ENCODE measurements at places on chromosomes 4 and X.

DNA sequence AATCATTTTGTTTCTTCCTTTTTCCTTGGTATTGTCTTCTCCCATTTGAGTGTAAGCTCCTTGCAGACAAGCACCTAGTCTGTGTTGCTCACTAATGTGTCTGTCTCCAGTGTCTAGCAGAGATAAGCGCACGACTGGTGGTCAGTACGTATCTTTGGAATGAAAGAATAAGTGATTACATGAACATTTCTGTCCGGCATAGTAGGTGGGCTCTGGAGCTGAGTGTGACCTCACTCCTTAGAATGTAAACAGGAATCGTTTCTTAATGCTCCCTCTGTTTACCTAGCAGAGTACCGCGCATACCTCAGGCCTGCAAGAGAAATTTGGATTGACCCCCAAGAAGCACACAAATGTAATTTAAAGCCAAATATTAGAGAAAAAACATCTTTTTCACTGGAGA is 235.4 kb downstream of the MAML3 start:
- no peak for DNase-seq

- DNase-seq, result no peak
These were observed 155.5 kb downstream of the SLC7A11 start for GRCh38 chr4:138086611-138087041.

DNA sequence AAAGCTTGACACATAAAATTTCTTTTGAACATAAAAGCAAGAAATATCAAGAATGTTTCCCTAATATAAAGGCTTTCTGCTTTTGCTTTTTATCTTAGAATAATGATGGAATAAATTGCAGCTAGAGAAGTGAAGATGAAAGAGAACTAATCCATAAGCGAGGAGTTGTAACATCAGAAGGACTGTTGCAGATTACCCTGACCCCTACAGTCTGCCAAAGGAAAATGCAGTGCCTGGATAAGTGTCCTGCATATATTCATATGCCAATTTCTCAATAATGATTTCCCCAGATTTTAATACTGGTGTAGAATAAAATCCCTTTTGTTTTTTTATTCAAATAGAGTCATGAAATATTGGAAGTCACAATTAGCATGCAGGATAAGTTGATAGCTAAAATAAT is 115.9 kb downstream of the MAGEC2 start:
- DNase-seq, result no peak

- DNase-seq, result no peak
These were observed 39.5 kb upstream of the TAPT1 start for GRCh38 chr4:16265820-16266219.

- no peak for DNase-seq
These were observed 74.0 kb downstream of the GALNT7 start for GRCh38 chr4:173242466-173243250.

DNA sequence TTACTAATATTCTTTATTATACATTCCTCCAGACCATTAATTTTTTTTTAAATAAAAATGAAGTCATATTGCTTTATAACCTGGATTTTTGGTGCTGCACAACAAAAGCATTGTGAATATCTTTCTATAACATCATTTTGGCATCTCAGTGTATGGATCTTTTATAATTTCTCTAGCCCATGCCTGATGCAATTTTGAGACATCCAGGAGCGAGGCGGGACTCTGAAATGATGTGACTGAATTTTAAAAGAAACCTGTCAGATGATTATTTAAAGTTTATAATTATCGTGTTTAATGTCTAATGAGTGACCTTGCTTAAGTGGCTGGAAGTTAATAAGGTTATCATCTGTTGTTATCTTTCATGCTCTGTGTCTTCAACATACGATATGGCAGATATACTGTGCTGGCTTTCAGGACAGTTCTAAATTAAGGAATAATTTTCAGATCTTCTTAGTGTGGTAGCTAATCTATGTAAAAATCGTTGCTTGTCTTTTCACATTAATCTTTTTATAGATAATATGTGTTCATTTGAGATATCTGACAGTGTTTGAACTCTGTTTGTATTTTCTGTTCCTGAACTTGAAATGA is 58.8 kb downstream of the KIT start:
- DNase-seq, result no peak

DNA sequence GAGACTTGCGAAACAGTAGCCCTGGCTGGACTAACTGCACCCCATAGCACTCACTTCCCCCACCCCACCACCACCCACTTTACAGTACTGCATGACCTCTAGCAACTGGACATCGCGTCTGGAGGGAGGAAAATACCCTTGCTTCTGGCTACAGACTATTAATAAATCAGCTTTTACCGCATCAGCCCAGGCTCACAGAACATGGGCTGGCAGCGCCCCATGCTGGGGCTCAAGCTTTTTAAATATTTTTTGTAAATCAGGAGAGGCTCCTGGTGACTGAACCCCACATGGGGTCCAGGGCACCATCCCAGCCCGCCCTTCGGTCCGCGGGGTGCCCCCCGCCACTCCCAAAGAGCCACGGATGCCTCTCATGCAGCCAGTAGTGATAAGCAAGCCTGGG is 2.7 kb downstream of the HS6ST2 start:
- DNase-seq, result no peak

GRCh38 chrX:66039944-66040343 is at the start of gene VSIG4:
Gene VSIG4 (minus strand): TSS chrX:66040080. CDS start chrX:66039998, 82 bp downstream.
- no peak for DNase-seq

- no peak for DNase-seq
These were observed 21.2 kb downstream of the SRD5A3 start for GRCh38 chr4:55367084-55367722.

DNA sequence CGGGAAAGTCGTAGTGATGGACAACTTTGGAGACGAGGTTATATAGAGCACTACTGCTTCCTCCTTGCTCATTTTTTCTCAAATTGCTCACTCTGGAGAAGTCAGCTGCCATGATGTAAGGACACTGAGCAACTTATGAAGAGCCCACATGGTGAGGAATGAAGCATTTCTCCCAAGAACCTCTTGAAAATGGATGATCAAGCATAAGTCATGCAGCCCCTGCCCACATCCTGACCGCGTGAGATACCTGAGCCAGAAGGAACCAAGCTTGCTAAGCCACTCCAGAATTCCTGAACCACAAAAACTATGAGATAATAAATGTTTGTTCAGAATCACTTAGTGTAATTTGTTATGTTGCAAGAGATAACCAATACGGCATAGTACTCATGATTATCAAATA is 42.8 kb downstream of the PDE5A start:
- DNase-seq, result no peak

Measured in stimulated activated naive CD8-positive, alpha-beta T cell treated with anti-CD3 and anti-CD28 coated beads, Interleukin-15, amount 100 ng/mL, for 72 hours (primary cell).